ENCODE measurements at places on chromosomes 3 and 15.

DNA sequence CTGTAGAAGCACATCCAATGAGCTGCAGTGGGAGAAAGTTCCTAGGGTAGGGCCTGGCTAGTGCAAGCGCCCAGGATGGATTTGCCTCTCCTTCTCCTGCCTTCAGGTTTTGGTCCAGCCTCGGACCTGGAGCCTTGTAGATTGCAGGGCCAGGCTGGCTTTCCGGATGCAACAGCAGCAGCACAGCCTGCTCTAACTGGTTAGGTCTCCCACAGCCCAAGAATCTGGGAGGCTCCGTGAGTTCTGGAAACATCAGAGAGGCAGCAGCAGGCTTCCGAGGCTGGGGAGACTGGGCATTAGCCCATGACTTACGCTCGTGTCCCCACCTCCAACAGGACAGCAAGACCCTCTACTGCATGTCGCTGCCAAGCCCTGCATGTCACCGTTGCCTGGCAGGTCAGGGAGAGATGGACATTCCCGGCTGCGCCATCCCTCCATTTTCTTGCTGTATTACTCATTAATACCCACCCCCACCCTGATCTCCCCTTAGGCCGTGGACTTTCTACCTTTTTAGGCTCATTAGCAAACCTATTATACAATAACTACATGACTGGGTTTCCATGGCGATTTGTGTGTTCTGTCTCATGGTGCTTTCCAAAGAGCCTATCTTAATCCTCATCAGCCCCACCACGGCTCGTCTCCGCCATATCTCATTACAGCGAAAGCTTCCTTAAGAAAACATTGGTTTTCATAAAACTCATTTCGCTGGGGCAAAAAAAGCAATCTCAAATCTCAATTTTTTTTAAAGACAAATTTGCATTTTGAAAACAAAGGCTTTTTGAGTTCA lies 40.9 kb upstream of the RGMA start:
- DNase-seq: no peak

GRCh38 chr3:158617982-158618875 lies 26.1 kb upstream of the GFM1 start:
- no peak for DNase-seq

DNA sequence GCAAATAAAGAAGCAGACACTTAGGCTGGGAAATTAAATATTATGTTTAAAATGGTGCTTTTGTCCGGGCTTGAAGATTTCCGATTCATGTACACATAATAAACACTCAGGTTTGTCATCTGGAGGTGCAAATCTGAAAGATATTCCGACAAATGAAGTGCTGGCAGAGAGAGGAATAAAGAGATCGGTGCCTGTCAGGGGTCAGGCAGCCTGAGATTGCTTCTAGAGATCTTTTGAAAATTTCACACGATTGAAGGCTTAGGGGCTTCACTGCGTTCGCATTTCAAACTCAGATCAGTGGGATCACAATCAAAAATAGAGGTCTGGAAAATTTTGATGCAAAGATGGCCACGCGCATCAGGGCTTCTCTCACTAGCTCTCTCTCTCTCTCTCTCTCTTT lies 33.2 kb downstream of the NR2F2 start:
- no peak for DNase-seq

GRCh38 chr3:56076746-56077145 lies 391.5 kb downstream of the ERC2 start:
- no peak for DNase-seq

GRCh38 chr15:92724144-92724543 lies 68.6 kb upstream of the FAM174B start:
- DNase-seq: no peak

- DNase-seq: no peak
These were observed 469.1 kb downstream of the SOX2 start for GRCh38 chr3:182180654-182181385.

DNA sequence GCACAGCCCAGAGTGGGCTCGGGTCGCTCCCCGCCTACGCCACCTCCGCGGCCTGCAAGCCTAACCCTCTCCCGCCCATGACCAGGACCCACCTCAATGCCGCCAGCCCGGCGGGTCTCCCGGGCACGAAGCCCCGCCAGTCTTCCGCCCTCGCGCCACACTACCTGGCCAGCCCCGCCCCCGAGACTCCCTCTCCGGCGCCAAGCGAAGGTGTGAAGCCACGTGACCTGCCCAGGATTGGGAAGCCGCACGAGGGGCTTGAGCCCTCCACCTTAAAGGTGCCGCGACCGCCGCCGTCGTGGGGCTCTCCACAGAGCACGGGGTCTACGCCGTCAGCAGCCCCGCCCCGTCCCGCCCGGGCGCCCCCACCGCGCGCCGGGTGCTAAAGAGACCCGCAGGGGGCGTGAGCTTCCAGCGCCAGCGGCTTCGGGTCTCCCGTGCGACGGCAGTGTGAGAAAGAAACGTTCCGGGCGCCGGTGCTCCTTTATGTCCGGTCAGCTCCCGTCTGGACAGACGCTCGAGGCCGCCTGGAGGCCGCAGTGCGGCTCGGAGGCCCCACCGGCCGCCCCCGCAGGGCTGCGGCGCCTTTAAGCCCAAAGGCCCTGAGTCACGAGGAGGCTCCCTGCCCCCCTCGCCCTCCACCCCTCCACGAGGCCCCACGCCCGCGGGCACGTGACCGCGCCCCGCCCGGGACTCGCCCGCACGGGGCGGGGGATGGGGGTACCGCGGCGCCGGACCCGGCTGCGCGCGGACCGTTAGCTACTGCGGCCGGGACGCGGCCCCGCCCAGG lies at the start of gene CPEB1:
CPEB1 (minus strand) TSS at position 319 of the 790 bp plus-strand sequence. CDS start 18,904 bp downstream, outside the sequence.
- peak; percentile 49 for DNase-seq

DNA sequence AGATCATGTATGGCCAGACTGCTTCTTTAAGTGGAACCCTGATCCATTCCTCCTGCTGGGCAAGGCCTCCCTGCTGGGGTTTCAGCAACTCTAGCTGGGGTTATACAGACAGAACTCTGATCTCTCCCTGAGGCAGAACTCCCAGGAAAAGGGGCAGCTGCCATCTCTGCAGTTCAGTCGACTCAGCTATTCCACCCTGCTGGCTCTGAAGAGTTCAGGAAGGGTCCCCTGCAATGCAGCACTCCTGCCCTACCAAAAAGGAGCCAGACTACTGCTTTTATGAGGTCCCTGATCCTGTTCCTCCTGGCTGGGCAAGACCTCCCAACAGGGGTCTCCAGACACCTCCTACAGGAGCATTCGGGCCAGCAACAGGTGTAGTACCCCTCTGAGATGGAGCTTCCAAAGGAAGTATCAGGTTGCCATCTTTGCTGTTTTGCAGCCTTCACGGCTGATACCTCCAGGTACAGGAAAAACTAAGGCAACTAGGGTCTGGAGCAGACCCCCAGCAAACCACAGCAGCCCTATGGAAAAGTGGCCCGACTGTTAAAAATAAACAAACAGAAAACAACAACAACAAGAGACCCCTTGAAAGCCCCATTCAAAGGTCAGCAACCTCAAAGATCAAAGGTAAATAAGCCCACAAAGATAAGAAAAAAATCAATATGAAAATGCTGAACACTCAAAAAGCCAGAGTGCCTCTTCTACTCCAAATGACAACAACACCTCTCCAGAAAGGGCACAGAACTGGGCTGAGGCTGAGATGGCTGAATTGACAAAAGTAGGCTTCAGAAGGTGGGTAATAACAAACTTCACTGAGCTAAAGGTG lies 14.2 kb upstream of the CP start:
- DNase-seq: no peak

- no peak for DNase-seq
These were observed 16.0 kb downstream of the UBE2E2 start for GRCh38 chr3:23219117-23219516.

DNA sequence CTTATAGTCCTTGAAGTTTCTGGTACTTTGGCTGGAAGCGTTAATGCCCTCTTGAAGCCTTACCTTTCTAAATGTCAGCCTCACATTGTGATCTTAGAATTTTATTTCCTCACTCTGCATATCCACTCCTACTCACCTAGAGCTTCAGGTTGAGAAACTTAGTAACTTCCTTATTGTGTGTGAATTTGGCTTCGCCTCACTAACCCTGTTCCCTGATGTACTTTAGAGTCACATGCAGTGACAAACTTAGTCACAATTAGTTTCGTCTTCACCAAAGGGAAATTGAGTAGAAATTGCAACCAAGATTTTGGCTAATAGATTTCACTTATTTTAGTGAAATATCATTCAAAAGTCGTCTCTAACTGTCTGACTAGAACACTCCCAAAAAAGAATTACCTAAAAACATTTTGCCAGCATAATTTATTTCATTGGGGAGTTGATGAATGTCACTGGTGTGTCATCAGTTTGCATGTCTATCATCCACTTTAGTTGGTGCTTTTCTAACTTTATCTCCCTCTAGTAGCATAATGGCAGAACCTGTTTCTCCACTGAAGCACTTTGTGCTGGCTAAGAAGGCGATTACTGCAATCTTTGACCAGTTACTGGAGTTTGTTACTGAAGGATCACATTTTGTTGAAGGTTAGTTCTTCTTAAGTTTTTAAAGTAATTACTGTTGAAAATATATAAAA lies 960 bp downstream of the MFN1 start:
- DNase-seq: no peak

DNA sequence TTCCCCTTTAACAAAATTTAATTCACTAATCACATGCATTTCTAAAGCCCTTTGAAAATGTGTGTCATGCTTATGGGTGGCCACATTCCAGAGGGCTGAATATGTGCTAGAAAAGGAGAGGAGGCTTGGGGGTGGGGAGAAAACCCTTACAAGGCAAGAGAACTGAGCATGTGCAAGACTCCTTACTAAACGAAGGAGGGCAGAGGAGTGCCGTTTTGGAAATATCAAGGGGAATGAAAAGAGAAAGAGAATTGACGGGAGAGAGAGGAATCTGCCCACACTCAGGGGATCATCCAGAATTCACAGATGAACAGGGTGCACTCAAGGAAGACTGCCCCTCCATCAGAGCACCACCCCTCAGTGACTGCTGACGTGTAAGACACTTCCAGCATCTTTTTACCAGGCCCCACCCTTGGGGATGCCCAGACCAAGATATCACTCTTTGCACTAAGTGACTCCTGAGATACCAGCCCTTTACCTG lies 37.9 kb upstream of the TSC22D2 start:
- no peak for DNase-seq

GRCh38 chr15:74313889-74314288 lies 53.6 kb downstream of the CYP11A1 start:
- no peak for DNase-seq

- no peak for DNase-seq
These were observed 643.4 kb upstream of the NR2F2 start for GRCh38 chr15:95687061-95687460.

GRCh38 chr3:163863146-163863545 lies 1215.2 kb downstream of the SI start:
- DNase-seq: no peak

DNA sequence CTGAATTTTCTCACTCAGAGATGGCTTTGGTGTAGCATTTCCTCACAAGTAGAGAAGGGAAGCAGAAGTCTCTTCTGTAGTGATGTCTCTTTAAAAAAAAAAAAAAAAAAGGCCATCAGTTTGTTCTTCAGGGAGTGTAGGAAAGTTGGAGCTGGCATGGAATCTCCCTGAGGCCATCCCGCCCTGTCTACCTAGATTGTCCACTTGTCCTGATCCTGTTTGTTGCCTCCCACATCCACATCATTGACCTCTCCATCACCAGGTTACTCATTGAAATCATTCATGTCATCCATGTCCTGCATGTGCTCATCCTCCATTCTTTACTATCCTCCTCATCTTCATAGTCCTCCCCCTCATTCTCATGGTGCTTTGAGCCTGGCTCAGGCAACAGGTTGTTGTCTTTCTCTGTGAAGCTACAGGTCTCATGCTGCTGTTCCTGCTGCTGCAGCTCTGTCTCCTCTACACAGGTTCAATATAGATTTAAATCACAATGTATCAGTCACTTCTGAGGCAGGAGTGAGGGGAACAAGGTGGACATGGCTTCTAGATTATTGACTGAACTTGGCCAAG lies 556.3 kb upstream of the NAALADL2 start:
- DNase-seq: no peak

DNA sequence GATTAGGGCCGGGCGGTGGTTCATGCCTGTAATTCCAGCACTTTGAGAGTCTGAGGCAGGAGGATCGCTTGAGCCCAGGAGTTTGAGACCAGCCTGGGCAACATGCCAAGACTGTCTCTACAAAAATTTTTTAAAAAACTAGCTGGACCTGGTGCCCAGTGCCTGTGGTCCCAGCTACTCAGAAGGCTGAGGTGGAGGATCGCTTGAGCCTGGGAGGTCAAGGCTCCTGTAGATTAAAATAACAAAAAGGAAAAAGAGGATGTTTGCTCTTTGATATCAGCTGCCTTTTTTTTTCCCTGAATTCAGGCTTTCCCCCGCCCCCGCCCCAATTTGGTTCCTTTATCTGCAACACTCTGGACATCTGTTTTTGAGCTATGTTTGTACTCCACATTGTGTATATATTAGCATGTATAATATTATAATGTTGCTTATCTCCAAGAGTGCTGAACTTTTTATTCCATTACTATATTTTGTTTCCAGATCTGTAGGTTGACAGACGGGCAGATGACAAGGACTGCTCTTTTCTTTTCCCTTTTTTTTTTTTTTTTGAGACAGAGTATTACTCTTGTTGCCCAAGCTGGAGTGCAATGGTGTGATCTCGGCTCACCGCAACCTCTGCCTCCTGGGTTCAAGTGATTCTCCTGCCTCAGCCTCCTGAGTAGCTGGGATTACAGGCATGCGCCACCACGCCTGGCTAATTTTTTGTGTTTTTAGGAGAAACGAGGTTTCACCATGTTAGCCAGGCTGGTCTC lies 4.6 kb downstream of the SNAP23 start:
- no peak for DNase-seq

Data from stimulated activated CD4-positive, alpha-beta T cell treated with anti-CD3 and anti-CD28 coated beads, Interleukin-4, amount 100 ng/mL, for 4 hours (primary cell).